ENCODE measurements at places on chromosomes 7 and 10.

DNA sequence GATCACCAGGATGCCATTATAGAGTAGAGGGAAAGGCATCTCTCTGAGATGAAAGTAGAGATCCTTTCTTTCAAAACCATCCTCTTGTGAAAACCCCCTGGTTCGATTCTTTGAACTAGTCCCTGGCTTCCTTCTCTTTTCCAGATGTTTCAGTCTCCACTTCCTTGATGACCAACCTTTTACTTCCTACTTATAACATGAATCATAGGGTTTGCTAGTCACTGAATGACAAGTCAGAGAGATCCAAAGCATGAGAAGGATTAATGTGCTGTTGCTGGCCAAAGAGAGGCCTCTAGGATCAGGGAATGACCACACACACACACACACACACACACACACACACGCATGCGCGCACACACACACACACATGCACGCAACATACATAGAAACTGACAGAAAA, 161.1 kb upstream of the FRMD4A start:
- no peak for DNase-seq

GRCh38 chr10:17951868-17952371, at the start of gene SLC39A12:
Gene SLC39A12, plus strand, starts transcription at chr10:17951918. Its CDS starts 1,359 bp downstream, at chr10:17953277.
- no peak for DNase-seq

GRCh38 chr7:139713061-139713460, 64.7 kb downstream of the HIPK2 start:
- DNase-seq = no peak

GRCh38 chr10:88982366-88982765, 8.2 kb upstream of the FAS start:
- no peak for DNase-seq

DNA sequence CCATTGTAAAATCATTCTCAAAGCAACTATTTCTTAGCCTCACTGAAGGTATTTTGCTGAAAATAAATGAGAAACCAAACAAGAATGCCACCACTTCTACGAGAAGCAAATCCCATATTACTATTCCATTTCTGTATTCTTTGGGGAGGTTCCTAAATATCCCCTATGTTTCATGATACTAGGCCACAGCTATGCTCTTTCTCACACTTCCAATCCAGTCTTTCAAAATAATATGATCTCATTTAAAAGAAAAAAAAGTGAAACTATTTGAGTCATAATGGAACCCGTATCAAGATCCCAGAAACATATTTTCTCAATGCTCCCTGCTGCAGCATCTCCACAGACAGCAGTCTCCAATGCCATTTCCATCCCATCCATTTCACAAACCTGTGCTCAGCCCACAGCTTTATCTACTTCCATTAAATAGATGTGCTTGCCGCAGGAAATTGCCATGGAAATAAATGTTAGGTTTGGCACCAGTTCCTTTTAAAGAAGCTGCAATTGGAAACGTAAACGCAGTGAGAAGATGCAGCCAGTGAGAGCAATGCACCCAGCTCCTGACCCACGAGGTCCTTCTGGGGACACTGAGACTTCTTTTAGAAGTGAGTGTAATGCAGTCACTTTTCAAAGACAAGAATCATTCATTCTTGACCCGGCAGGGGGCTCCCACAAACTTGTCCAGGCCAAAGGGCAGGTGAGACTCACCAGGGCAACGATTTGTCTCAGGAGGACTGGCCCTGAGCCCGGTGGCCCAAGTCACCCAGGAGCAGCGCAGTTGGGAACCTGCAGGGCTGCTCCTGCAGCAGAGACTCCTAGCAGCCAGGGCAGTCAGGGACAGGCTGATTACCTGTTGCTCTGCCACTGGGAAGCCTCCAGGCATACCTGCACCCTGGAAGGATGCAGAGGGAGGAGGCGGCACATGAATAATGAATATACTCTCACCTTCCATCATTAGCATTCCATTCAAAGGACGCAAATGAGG, 99.6 kb downstream of the C10orf90 start:
- no peak for DNase-seq

DNA sequence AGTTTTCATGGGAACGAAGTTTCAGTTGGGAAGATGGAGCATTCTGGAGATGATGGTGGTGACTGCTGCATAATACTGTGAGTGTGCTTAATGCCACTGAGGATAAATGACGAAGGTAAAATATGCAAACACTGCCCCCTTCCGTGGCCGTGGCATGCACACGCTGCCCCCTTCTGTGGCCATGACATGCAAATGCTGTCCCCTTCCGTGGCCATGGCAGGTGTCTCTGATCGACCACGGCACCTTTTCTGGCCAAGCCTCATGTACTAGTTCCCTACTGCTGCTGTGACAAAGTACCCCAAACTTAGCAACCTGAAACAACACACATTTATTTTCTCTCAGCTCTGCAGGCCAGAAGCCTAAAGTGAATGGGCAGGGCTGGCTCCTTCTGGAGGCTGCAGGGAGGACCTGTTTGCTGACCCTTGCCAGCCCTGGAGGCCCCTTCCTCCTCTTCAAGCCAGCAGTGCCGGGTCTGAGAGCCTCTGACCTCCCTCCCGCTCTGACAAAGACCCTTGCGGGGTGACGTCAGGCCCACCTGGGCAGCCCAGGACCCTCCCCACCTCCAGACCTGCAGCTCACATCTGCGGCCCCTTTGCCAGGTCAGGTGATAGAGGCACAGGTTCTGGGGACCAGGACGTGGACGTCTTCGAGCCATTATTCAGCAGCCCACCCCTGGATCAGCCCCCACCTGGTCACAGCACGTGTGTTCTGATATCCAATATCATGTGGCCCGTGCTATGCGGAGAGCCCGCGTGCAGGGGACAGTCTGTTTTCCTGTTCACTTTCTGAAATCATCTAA, 82.0 kb downstream of the MICALL2 start:
- DNase-seq = no peak

Measured in stimulated activated CD8-positive, alpha-beta memory T cell treated with anti-CD3 and anti-CD28 coated beads, Interleukin-2, amount 100 ng/mL, for 48 hours (primary cell).